ENCODE measurements at places on chromosomes 2 and 18.

- DNase-seq: peak; percentile 97
Observed at GRCh38 chr2:200864176-200865034, at the start of gene CLK1. CLK1 (minus strand) TSS chr2:200864658; CDS start chr2:200861862, 2,796 bp downstream.

DNA sequence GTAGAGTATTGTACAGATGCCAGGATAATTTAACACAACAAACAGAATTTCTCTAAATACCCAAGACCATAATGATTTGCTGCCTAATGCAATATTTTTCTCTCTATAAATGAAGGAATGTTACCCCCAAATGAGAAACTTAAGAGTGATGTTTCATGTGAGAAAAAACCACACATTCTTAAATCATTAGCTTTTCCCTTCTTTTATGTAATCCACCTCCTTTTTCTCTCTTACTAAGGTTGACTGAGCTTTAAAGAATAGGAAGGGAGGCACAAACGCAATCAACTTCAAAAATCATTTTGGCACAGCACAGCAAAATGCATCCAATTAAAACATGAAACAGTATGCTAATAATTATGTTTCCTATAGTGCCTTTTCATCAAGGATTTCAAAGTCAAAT lies 698.1 kb upstream of the CDH2 start:
- DNase-seq: no peak

DNA sequence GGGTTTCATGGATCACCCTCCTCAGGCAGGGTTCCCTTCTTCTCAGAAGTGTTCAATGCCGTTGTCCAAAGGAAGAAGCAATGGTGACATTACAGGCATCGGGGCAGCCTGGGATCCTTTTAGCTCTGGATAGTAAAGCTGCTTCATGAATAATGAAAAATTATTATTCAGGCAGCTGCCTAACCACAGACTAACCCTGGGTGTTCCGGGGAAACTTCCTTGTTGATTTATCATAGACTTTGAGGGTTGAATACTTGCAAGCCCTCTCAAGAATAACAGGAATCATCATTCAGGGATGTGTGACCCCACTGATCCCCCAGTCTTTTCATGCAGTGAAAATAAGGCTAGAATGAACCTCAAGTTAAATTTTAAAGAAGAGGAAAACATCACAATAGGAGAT lies 419.4 kb downstream of the MEIS1 start:
- no peak for DNase-seq

DNA sequence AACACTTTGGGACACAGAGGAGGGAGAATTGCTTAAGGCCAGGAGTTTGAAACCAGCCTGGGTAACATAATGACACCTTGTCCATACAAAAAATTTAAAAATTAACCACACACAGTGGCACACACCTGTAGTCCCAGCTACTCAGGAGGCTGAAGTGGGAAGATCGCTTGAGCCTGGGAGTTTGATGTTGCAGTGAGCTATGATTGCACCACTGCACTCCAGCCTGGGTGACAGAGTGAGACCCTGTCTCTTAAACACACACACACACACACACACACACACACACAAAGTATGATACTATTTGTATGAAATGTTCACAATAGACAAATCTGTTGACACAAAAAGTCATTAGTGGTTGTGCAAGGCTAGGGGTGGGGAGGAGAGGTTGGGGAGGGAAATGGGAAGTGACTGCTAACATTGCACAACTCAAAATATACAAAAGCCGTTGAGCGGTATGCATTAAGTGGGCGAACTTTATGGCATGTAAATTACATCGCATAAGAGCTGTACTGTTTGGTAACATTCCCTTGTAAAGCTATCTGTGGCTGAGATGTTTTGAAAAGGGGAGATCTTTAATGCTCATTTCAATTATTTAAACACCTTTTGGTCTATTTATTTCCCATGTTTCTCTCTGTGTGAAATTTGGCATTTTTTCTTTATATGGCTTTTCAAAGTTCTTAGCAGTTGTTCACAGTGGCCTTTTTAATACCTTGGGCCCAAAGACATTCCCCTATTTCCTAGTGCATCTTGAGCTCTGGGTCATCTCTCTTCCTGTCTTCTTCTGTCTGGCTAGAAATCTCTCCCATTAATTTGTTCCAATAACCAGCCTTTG lies 58.9 kb upstream of the ZNF516 start:
- DNase-seq: no peak

- DNase-seq: no peak
Observed at GRCh38 chr2:152811916-152812315, 93.5 kb downstream of the ARL6IP6 start.

GRCh38 chr18:39007031-39007902 lies 1441.7 kb upstream of the CELF4 start:
- no peak for DNase-seq

GRCh38 chr2:27171351-27171848 lies 22.6 kb downstream of the TCF23 start:
- no peak for DNase-seq

DNA sequence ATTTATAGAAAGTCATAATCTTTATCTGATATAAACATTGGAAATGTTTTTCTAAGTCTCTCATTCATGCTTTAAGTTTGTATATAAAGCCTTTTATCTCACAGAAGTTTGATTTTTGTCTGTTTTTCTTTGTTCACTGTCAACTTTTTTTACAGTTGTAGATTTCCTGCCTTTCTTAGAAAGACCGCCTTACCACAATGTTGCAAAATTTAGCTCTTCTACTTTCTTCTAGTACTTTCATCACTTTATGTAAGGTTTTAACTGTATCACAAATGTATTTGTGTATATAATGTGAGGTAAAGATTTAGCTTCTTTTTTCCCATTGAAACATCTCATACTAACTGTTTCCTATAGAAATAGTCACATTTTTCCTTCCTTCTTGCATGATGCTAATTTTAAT lies 136.1 kb downstream of the DNAH6 start:
- no peak for DNase-seq

DNA sequence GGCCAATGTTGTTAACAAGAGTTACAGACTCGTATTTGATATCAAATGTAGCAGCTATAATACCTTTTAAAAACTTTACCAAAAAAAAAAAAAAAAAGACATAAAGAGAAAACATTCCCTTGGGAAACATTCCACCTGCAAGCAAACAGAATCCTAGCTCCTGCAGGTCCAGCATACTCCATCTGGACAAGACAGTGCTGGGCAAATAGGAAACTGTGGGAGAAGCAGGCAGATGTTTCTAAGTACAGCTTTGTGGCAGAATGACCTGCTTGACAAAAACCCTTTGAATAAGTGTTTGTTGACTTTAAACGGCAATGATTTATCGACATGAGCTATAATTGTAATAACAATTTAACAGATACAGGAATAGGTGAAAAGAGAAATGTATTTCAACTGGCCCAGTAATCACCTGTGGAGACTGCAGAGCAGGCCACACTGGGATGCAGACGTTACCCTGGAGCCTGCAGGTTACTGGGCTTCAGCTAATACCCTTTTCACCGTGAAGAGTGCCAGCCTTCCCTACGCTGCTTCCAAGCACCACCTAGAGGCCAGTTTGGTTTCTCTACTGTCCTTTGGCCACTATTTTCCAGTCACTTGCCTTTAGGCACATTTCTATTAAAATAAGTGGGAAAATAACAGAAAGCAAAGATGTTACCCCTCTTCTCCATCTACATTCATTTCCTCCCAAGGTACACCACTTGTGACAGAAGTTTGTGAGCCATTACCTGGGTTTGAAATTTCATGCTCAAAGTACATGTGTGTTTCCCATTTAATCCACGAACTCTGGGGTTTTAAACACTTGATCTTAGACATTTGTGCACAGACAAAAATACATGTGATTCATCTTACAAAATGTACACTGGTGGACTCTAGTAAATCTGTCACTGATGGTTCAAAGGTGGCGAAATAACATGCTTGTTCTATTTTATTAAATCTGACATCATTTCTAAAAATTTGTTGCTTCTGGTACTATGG lies 96.9 kb upstream of the ZNF397 start:
- no peak for DNase-seq

- DNase-seq: no peak
Observed at GRCh38 chr2:135164431-135164830, 112.3 kb downstream of the RAB3GAP1 start.

GRCh38 chr2:172467382-172467781 lies 40.0 kb downstream of the ITGA6 start:
- DNase-seq: no peak

GRCh38 chr2:10385501-10385900 lies 62.6 kb downstream of the ODC1 start:
- no peak for DNase-seq

GRCh38 chr2:231524477-231525247 lies 5.6 kb downstream of the NMUR1 start:
- peak; percentile 80 for DNase-seq

DNA sequence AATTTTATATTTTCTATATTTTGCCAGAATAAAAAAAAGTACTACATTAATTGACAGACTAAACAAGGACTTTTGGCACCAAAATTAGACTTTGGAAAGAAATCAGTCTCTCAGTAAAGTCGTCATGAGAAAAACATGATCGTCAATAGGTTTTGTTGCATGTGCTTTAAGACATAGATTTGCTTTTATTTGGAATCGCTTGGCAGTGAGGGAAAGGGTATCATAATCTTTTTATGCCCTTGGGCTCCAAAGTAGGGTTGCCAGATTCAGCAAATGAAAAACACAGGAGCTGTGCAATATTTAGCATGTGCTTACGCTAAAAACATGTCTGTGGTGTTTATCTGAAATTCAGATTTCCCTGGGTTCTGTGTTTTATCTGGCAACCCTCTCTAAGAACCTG lies 177.6 kb downstream of the LAMA1 start:
- DNase-seq: no peak
